ENCODE measurements at places on chromosomes 6 and 20. TPM values are rescaled to one million over a fixed set of nuclear protein-coding genes. Genes with fewer than 3 reads are reported as not detected.
A peak's percentile ranks its signal among the peaks of the same experiment; 100 is the strongest.

ARFGEF3 gene
- total RNA-seq = 80.1 TPM

SLC35D3 gene
- total RNA-seq = not detected

FOXA2 gene
- total RNA-seq = 0.59 TPM

KIF25 gene
- total RNA-seq = 0.82 TPM

HFE gene
- 8.9 TPM for total RNA-seq

ADNP gene
- 84.7 TPM for total RNA-seq

DEFB128 gene
- not detected for total RNA-seq

ZNF512B gene
- 12.2 TPM for total RNA-seq

DAAM2 gene
- total RNA-seq = 4.7 TPM

COL11A2 gene
- 0.91 TPM for total RNA-seq

- no peaks in the 10 kb centered on the region for H3K36me3 ChIP-seq
- no peak overlapping the region for H3K27ac ChIP-seq
- DNase-seq = no peak
- H3K4me3 ChIP-seq = no peak overlapping the region
- no peaks in the 10 kb centered on the region for H3K27me3 ChIP-seq
- H3K4me1 ChIP-seq = peaks cover under 1% of the 10 kb centered on the region
Measured at GRCh38 chr6:46906776-46907175, 15.0 kb downstream of the ADGRF5 start.

- H3K27ac ChIP-seq = no peak overlapping the region
- no peaks in the 10 kb centered on the region for H3K27me3 ChIP-seq
- no peak for DNase-seq
- no peaks in the 10 kb centered on the region for H3K4me1 ChIP-seq
- H3K4me3 ChIP-seq = no peak overlapping the region
- no peaks in the 10 kb centered on the region for H3K36me3 ChIP-seq
Measured at GRCh38 chr20:2919518-2920245, 46.4 kb downstream of the PTPRA start.

DNA sequence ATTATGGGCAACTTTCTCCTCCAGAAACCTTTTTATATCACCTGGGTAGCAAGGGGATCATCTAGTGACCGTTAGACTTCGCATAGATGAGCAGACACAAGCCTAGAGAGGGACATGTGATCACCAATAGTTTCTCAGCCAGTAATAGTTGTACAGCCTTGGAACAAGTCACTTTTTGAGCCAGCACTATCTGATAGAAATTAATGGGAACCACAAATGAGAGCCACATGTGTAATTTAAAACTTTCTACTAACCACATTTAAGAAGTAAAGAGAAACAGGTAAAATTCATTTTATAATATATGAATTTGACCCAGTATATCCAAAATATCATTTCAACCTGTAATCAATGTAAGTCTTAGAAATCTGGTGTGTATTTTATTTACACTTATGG, 592 bp upstream of the CTNNBL1 start:
- H3K27me3 ChIP-seq = no peaks in the 10 kb centered on the region
- no peak for DNase-seq
- peak overlapping the region; percentile 88 for H3K4me3 ChIP-seq
- H3K27ac ChIP-seq = peak overlapping the region; percentile 72

DNA sequence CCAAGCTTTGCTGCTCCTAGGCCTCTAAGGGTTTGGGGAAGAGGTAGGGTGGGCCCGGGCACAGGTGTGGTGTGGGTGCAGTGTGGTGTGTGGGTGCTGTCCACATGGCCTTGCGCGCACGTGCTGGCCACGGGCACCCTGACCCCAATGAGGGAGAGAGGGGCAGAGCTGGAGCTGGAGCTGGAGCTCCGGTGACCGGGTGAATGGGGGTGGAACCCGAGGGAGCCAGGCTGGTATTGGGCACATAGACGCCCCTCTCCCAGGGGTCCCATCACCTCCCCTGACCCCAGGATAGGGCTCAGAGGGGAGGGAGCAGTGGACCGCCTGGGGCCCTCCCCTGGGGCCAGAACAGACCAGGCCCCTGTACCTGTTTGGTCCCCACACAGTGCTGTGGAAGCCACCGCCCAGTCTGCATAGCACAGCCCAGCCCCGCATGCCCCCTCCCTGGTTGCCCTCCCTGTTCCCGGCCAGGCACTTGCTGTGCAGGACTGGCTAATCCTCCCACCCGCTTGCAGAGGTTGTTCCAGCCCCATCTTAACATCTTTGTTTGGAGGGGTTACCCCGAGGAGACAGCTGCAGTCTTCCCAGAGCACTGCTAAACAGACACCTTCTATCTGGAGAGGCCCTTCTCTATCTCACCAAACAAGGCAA, 984 bp downstream of the ADAM33 start:
- DNase-seq = no peak
- peaks cover 3% of the 10 kb centered on the region for H3K27me3 ChIP-seq
- peak overlapping the region; percentile 34 for H3K4me3 ChIP-seq
- no peaks in the 10 kb centered on the region for H3K4me1 ChIP-seq

DNA sequence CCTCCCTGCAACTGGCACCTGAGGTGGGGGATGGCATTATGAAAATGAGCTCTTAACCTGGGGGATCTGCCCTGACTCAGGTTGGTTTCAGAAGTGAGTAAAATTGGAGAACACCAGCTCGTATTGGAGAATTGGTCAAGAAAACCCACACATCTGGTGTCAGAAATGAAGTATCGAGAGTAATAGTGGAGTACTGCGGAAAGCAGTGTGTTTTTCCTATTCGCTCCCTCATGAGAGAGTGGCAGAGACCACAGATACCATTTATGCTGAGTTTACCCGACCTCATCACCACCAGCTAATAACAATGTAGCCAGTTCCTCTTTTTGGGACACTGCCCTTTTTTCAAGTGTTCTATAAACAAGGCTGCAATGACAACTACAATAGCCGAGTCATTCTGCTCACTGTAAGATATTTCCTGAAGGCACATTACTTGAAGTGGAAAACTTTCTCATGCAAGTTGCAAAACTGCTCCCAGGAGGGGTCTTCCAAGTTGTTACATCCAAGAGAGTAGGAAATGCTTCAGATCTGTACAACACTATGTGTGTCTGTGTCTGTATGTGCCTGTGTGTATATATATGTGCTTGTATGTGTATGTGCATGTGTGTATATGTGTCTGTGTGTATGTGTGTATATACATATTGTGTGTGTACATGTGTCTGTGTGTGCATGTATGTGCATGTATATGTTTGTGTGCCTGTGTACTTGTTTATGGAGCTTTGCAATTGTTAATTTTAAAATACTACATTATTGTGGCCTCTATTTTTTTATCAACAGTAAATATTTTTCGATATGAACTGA, 106.0 kb upstream of the CST7 start:
- no peaks in the 10 kb centered on the region for H3K36me3 ChIP-seq
- no peaks in the 10 kb centered on the region for H3K4me1 ChIP-seq
- H3K27ac ChIP-seq = no peak overlapping the region
- no peaks in the 10 kb centered on the region for H3K27me3 ChIP-seq
- H3K4me3 ChIP-seq = no peak overlapping the region
- no peak for DNase-seq

DNA sequence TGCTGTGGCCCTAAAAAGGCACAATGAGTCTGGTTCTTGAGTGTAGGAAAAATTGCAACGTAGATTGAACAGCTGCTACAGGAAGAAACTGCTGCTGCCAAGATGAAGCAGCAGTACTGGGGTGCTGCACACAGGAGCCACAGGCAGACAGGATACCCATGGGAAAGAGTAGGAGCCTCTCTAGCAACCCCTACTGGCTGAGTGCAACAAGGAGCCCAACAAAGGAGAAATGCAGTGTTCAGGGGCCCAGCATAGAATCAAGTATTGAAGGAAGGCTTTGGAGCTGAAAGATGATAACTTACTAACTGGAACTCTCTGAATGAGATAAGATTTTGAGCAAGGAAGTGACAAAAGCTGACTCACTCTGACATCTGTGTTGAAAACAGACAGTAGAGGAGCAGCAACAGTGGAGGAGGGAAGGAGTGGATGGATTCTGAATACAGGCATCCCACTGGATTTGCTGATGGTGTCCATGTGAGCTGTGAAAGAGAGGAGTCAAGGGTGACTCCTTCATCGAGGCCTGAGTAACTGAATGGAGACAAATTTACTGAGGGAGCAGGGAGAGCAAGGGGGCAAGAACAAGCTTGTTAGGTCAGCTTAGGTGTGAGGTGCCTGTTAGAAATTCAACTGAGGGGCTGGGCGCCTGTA, 534.7 kb upstream of the JARID2 start:
- peaks cover 5% of the 10 kb centered on the region for H3K4me1 ChIP-seq
- no peak overlapping the region for H3K4me3 ChIP-seq
- no peaks in the 10 kb centered on the region for H3K27me3 ChIP-seq
- DNase-seq = no peak
- H3K36me3 ChIP-seq = no peaks in the 10 kb centered on the region

DNA sequence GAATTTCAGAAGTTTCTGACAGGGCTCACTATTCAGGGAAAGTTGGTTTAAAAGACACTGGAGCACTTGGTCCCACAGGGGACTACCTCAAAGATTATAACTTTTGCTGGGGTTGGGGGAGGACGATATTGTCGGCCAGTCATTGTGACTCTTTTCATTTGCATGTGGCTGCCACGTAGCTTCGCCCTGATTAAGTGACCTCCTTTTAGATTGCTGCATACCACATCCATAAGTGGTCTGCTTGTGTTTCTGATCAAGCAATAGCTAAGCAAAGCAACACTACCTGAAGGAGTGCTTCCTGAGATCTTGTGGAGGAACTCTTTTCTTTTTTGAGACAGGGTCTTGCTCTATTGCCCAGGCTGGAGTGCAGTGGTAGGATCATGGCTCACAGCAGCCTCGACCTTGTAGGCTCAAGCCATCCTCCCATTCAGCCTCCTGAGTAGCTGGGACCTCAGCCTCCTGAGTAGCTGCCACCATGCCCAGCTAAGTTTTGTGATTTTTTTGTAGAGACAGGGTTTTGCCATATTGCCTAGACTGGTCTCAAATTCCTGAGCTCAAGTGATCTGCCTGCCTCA, 691.3 kb downstream of the EPM2A start:
- H3K36me3 ChIP-seq = no peaks in the 10 kb centered on the region
- no peak for DNase-seq
- no peaks in the 10 kb centered on the region for H3K27me3 ChIP-seq
- no peak overlapping the region for H3K4me3 ChIP-seq
- H3K27ac ChIP-seq = no peak overlapping the region

DNA sequence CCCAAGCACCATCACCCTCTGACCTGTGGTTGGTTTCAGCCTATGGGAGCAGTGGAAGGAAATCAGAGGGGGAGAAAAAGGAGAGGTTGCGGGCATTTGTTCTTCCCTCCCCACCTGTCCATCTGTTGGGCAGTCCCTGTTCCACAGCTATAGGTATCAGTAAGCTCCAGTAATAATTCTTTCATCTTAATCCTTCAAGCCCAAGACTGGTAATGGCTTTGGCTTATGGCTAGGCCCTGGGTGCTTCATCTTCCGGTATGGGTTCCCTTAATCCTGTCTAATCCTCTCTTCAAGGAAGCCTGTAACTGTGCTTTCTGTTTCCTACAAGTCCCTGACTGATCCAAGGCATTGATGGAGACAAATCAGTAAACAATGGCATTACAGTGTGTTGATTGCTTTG, 42.2 kb upstream of the STK35 start:
- no peak overlapping the region for H3K27ac ChIP-seq
- no peak overlapping the region for H3K4me3 ChIP-seq
- no peaks in the 10 kb centered on the region for H3K27me3 ChIP-seq
- no peak for DNase-seq
- no peaks in the 10 kb centered on the region for H3K36me3 ChIP-seq

DNA sequence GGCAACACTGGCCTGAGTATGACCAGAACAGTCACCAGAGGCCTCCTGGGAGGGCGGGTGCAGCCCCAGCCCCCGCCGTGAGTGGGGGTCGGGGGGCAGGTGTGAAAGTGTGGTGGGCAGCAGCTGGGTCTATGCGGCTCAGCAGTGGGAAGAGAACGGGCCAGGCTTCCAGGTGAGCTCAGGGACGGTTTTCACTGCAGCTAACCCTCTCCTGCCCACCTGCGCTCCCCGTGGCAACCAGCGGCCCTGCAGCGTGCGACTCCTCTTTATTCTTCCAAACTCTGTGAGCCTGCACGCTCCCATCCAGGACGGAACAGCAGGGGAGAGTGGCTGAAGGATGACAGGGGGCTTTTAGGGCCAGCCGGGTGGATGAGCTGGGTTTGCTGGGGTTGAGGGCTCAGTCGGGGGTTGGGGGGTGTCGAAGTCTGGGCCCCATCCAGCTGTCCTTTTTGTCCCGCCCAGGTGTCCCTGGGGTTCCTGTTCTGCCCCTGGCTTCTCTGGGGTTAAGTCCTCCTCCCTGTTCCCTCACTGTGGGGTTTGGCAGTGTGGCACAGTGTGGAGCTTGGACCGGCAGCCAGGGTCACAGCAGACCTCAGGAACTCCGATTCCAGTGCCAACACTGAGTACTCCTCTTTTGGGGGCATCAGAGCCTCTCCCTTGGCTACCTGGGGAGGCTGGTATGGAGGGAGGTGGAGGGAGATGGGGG, 859 bp upstream of the BIRC7 start:
- H3K36me3 ChIP-seq = no peaks in the 10 kb centered on the region
- no peaks in the 10 kb centered on the region for H3K4me1 ChIP-seq
- H3K27me3 ChIP-seq = peaks cover 2% of the 10 kb centered on the region
- no peak overlapping the region for H3K27ac ChIP-seq

DNA sequence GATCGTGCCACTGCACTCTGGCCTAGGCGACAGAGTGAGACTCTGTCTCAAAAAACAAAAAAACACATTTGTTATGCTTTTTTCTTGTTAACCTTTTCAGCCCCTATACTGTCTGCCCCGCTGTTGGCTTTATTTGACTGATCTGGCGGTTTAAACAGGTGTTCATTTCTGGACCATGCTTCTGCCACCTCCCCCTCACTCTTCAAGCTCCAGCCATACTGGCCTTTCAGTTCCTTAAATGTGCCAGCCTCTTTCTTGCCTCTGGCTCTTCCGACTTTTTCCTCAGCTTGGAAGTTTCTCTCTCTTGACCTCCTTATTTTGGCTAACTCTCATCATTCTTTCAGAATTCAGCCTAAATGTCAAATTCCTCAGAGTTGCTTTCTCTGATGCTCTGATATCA, 35.2 kb upstream of the TXLNB start:
- DNase-seq = no peak
- no peaks in the 10 kb centered on the region for H3K4me1 ChIP-seq
- H3K36me3 ChIP-seq = no peaks in the 10 kb centered on the region
- H3K4me3 ChIP-seq = no peak overlapping the region

- H3K27ac ChIP-seq = no peak overlapping the region
- H3K27me3 ChIP-seq = no peaks in the 10 kb centered on the region
- peak; percentile 52 for DNase-seq
- H3K4me3 ChIP-seq = no peak overlapping the region
- H3K4me1 ChIP-seq = no peaks in the 10 kb centered on the region
- H3K36me3 ChIP-seq = no peaks in the 10 kb centered on the region
Measured at GRCh38 chr20:36202891-36203338, 33.4 kb upstream of the AAR2 start.

DNA sequence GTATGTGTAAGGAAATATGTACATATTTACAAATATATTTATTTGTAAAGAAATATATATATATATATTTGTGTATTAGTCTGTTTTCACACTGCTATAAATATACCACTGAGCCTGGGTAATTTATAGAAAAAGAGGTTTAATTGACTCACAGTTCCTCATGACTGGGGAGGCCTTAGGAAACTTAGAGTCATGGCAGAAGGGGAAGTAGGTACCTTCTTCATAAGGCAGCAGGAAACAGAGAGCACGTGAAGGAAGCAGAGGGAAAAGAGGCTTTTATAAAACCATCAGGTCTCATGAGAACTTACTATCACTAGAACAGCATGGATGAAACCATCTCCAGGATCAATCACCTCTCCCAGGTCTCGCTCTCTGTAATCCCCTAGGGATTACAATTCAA, 644.5 kb upstream of the HS3ST5 start:
- no peak overlapping the region for H3K27ac ChIP-seq
- no peaks in the 10 kb centered on the region for H3K4me1 ChIP-seq
- no peaks in the 10 kb centered on the region for H3K36me3 ChIP-seq
- H3K27me3 ChIP-seq = no peaks in the 10 kb centered on the region

- H3K36me3 ChIP-seq = no peaks in the 10 kb centered on the region
- no peaks in the 10 kb centered on the region for H3K4me1 ChIP-seq
- no peak overlapping the region for H3K27ac ChIP-seq
- no peak for DNase-seq
- no peaks in the 10 kb centered on the region for H3K27me3 ChIP-seq
Measured at GRCh38 chr20:52936351-52937340, 35.5 kb upstream of the TSHZ2 start.

All from prostate gland (tissue), 2 donors.